Neural crest cell (in vitro differentiated cells): ENCODE measurements at places on chromosomes 7 and 10. TPM values are rescaled to one million over a fixed set of nuclear protein-coding genes. Genes with fewer than 3 reads are reported as not detected.

DNA sequence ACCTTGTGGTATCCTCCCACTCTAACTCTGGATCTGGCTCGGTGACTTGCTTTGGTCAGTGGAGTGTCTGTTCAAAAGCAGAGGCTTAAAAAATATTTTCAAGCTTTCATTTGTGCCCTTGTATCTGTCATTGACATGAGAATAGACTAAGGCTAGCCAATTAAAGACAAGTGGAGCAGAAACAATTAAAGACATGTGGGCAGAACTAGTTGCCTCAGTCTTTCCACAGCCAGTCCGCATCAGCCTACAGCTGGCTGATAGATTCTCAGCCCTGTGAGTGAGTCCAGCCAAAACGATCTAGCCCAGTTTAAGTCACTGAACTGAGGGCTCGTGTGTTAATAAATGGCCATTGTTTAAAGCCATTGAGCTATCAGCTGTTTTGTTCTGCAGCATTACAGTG is 185.2 kb upstream of the DGKB start:
- DNase-seq, result no peak

DNA sequence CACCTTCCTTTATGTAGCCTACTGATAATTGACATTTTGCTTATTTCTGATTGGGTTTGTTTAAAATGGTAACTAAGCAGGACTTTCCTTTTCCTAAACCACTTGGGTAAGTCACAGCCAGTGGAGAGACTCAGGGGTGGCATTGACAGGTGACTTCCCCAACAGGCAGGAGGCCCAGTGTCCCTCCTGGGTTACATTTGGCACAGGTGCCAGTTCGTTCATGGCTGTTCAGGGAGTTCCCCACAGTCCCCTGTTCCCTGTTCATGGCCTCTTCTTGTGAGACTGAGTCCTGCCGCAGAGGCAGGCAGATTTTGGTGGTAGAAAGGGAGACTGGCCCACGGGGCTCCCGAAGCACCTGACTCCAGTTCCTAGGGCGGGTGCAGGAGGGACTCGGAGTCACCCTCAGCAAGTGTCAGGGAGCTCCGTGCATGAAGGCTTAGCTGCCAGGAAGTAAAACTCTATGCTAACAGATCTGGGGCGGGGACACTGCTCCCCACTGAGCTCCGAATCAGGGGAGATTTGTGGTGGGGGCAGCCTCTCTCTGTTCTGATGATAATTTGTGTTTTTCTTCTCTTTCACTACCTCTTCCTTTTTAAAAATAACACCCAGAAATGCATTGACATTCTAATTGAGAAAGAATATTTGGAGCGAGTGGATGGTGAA is 84.1 kb downstream of the EZH2 start:
- DNase-seq, result no peak

DNA sequence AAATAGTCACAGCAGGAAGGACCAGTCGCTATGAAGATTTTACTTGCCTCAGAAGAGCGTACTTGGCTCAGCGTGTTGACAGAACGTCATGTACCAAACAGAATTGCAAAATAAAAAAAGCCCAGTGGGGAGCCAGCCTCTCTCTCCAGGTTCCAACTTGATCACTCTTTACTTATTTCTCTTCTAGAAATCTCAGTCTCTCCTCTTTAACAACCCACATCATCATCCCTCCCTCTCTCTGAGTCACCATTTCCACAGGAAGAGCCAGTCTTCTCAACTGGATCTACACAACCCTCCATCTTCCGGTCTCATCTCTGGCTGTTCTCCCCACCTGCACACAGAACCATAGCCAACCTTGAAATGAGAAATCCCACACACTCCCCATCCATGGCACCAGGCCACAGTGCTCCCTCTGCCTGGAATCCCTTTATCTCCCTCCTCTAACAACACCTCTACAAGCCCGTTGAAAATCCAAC is 718.3 kb downstream of the GRID1 start:
- DNase-seq, result no peak

- no peak for DNase-seq
Observed at GRCh38 chr7:35263396-35263795, 9.5 kb upstream of the TBX20 start.

- DNase-seq, result no peak
Observed at GRCh38 chr7:102186306-102186705, 100.4 kb upstream of the SH2B2 start.

DNA sequence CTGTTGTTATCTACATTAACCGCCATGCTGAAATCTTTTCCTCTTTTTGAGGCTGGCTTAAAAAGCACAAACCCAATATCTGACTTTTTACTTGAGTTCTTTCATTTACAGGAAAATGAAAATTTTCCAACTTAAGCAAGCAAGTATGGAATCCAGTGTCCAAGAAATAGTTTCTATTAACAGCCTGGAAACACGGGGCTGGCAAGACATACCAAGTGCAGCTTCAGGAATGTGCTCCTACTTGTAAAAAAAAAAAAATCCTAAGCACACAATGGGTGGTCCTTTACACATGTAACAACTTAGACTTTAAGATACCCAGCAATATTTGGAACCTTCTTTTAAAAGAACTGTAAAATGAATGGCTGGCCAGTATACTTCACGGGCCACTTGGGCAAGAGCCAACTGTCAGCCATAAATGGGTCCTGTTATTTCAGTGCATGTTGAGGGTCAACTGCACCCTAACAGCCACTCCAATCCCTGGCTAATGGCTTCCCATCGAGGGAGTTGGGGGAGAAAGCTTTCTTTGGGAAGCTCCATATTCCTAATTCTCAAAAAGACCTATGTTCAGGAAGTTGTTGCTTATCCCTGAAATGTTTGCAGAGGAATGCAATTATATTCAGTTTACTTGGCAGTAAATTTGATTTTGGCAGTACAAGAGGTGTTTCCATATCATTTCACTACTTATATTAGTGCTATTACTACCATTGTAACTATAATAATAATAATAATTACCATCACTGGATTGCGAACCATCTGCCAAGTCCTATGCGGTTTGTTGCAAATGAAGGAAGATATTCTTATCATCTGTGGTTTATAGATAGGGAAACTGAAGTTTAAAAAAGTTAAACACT is 236.4 kb upstream of the TMEM72 start:
- DNase-seq, result no peak

The NPY4R2 gene
- not detected in 2 replicates for total RNA-seq

The TNS3 gene
- total RNA-seq, result 25.0 and 26.4 TPM in 2 replicates

The TFEC gene
- not detected in 2 replicates for total RNA-seq
